ENCODE measurements at places on chromosomes 4 and X.

- DNase-seq = no peak
Measured at GRCh38 chrX:74023203-74023602, 280.8 kb upstream of the ZCCHC13 start.

DNA sequence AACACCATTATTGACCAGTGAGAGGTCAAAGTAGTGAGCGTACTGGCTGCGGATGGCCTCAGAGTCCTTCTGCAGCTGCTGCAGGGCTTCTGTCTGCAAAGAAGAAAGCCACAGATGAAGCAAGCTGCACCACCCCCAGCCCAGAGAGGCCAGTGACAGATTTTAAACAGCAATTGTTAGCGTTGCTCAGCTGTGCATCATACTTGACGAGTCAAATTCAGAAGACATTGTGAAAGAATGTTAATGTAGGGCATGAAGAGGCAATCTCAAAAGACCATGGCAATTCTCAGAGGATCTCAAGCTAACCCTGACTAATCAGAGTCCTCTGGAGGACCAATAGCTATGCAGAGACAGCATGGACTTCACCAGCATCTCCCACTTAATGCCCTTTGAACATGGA, 16.6 kb downstream of the DKC1 start:
- no peak for DNase-seq

DNA sequence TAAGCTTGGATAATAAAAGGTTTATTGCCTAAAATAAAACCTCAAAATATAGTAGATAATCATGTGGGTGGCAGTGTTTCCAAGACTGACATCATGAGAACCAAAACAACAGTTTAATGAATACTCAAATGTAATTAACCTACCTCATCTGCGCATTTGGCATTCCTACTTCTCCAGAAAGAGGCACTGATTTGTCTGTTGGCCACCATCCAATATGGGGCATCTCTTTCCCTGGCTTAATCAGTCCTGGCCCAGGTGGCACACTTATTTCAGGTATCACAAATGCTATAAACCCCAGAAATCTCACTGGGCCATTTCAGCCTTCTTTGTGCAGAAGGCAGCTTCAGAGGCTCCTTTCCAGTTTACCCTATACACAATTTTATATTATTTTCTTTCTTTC, 192.2 kb downstream of the COMMD8 start:
- no peak for DNase-seq

- no peak for DNase-seq
Measured at GRCh38 chr4:152290366-152290921, 245.4 kb downstream of the FBXW7 start.

GRCh38 chr4:105352826-105353225, 121.0 kb downstream of the PPA2 start:
- no peak for DNase-seq

- DNase-seq = no peak
Measured at GRCh38 chr4:148225639-148226038, 216.6 kb downstream of the NR3C2 start.

- DNase-seq = no peak
Measured at GRCh38 chr4:140069066-140069465, 84.9 kb downstream of the MAML3 start.

Measured in stimulated activated CD4-positive, alpha-beta T cell treated with anti-CD3 and anti-CD28 coated beads, Interleukin-1b, Interleukin-23, amount 100 ng/mL, for 24 hours (primary cell).